ENCODE measurements at places on chromosomes 4 and X. TPM values are rescaled to one million over a fixed set of nuclear protein-coding genes. Genes with fewer than 3 reads are reported as not detected.

DNA sequence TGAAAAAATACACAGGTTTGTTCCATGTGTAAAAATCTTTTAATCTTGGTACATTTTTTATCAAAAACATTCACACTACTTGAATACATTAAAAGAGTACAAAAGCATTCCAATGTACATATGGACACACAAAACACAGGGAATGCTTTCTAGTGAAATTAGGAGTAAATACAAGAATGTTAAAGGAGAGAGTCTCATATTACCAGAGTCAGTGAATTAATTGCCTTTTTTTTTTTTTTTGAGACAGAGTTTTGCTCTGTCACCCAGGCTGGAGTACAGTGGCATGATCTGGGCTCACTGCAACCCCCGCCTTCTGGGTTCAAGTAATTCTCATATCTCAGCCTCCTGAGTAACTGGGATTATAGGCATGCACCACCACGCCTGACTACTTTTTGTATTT lies 17.0 kb downstream of the XIAP start:
- peaks cover 19% of the 10 kb centered on the region for H3K4me1 ChIP-seq
- H3K36me3 ChIP-seq = no peaks in the 10 kb centered on the region
- no peak for DNase-seq
- no peak overlapping the region for H3K4me3 ChIP-seq

DNA sequence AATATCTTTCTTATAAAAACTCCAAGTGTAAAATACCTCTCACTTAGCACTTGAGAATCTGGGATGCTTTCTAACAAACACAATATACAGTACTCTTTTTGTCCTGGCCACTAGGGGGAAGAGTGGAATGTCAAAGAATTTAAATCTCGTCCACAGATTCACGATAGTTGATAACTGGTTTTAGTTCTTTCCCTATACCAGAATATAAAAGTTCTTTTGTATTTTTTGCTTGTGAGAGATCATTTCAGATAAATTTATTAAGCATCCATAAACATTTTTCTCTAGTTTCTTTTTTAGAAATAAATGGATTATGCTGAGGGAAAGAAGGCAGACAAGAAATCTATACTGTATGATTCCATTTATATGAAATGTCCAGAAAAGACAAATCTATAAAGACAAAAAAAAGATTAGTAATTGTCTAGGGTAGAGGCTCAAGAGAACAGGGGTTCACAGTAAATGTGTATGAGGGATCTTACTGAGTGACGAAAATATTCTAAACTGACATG lies 50.4 kb downstream of the MGARP start:
- H3K27ac ChIP-seq = no peak overlapping the region
- no peak overlapping the region for H3K4me3 ChIP-seq
- DNase-seq = no peak
- H3K36me3 ChIP-seq = no peaks in the 10 kb centered on the region
- H3K4me1 ChIP-seq = no peaks in the 10 kb centered on the region

- no peaks in the 10 kb centered on the region for H3K27me3 ChIP-seq
- no peaks in the 10 kb centered on the region for H3K4me1 ChIP-seq
- no peak overlapping the region for H3K4me3 ChIP-seq
- no peaks in the 10 kb centered on the region for H3K36me3 ChIP-seq
- no peak for DNase-seq
- no peak overlapping the region for H3K27ac ChIP-seq
Observed at GRCh38 chrX:30219372-30219771, 4.0 kb downstream of the MAGEB2 start.

GRCh38 chr4:17468619-17469221 lies 43.2 kb downstream of the QDPR start:
- no peaks in the 10 kb centered on the region for H3K27me3 ChIP-seq
- no peak overlapping the region for H3K27ac ChIP-seq
- no peaks in the 10 kb centered on the region for H3K36me3 ChIP-seq
- DNase-seq = no peak
- H3K4me3 ChIP-seq = no peak overlapping the region

- DNase-seq = no peak
- H3K4me1 ChIP-seq = no peaks in the 10 kb centered on the region
- peaks cover 9% of the 10 kb centered on the region for H3K27me3 ChIP-seq
- no peaks in the 10 kb centered on the region for H3K36me3 ChIP-seq
- no peak overlapping the region for H3K4me3 ChIP-seq
- no peak overlapping the region for H3K27ac ChIP-seq
Observed at GRCh38 chr4:53552711-53553110, 38.6 kb downstream of the LNX1 start.

GRCh38 chrX:151896734-151897474 lies 15.8 kb upstream of the MAGEA4 start:
- no peaks in the 10 kb centered on the region for H3K36me3 ChIP-seq
- no peak overlapping the region for H3K27ac ChIP-seq
- H3K4me3 ChIP-seq = no peak overlapping the region
- no peak for DNase-seq

The GLOD5 gene
- not detected for total RNA-seq

The KLB gene
- total RNA-seq = not detected

The IL3RA gene
- 29.2 TPM for total RNA-seq

The SOWAHD gene
- total RNA-seq = not detected
